ENCODE measurements at places on chromosomes 1 and 21.
A peak's percentile ranks its signal among the peaks of the same experiment; 100 is the strongest.

GRCh38 chr21:15365751-15366392 is 301.1 kb upstream of the NRIP1 start:
- no peak for DNase-seq

DNA sequence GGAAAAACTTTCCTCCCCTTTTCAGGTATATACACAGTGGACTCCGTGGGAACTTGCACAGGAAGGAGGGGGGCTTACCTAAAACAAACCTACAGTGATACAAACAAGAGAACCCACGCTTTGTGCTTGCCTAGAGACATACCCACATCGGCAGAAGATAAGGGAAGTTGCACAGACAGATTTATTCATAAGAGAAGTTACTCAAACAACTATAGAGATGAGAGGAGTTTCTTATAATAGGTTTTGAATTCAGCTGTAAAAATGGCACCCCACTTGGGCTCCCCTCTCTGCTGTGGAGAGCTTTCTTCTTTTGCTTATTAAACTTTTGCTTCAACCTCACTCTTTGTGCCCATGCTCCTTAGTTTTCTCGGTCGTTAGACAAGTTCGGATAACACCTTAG is 1.8 kb upstream of the DUSP12 start:
- DNase-seq = no peak

- no peak for DNase-seq
Measured at GRCh38 chr1:62362926-62363325, 43.7 kb upstream of the KANK4 start.

- DNase-seq = no peak
Measured at GRCh38 chr1:88239205-88239604, 444.9 kb upstream of the PKN2 start.

- no peak for DNase-seq
Measured at GRCh38 chr1:238324211-238324864, 433.6 kb upstream of the ZP4 start.

DNA sequence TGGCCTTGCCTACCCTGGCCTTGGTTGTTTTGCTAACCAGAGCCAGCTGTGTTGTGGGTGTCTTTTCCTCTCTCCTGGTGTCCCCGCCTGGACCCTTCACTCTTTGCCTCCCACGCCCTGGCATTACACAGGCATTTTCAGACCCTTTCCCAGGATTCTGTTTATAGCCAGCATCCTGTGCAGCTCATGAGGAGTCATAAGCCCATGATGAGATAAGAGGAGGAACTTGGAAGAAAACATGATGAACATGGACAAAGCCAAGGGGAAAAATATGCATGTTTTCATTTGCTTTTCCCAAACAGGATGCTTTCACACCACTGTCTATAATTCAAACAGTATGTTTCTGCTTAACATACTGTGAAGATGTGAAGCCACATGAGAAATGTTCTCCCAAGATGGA is 18.7 kb upstream of the WARS2 start:
- no peak for DNase-seq

DNA sequence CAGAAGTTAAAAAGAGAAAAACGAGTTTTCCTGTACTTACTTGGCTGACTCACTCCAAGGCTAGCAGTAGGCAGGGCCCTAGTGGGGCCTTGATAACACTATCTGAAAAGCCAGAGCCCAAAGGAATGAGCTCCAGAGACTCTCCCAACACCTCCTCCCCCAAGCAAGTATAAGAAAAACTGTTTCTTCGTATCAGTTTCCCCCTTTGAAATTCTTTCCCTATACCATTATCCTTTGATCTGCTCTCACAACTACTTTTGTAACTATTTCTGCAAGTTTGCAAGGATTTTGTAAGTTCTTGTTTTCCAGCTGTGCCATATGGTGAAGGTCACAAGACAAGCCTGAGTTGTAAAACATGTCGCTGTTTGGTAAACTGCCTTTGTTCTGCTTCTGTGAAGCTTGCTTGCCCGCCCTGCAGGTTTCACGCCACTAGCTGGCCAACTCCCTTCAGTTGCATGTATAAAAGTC is 36.5 kb upstream of the KCNJ15 start:
- DNase-seq = no peak

- no peak for DNase-seq
Measured at GRCh38 chr1:39321979-39322378, 117.5 kb downstream of the MACF1 start.

DNA sequence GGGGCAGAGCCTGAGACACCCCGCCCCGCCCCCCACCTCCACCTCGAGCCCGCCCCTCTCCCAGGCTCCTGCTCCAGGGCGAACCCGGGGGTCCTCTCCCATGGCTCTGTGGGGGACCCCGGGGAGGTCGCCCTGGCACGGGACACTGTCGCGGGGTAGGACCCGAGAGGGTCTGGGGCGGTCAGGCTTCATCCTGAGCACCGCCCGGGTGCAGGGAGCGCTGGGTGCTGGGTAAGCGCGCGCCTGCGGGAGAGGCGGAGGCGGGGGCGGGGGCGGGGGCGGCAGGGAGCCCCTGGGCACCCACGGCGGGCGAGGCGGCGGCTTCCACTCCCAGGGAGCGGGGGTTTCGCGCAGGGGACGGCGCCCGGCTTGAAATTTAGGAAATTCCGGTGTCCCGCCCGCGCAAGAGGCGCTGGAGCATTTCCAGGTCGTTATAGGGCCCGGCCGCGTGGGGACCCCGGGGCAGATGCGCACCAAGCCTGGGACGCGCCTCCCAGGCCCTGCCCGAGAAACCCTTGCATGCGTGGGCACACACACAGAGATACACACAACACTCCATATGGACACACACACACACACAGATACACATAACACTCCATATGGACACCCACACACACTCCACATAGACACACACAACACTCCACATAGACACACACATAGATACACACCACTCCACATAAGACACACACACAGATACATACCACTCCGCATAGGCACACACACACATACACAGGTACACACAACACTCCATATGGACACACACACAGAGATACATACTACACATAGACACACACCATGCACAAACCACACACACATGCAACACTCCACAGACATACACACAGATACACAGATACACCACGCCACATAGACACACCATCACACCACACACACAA is 48.7 kb upstream of the SLC19A1 start:
- DNase-seq = peak; percentile 39

DNA sequence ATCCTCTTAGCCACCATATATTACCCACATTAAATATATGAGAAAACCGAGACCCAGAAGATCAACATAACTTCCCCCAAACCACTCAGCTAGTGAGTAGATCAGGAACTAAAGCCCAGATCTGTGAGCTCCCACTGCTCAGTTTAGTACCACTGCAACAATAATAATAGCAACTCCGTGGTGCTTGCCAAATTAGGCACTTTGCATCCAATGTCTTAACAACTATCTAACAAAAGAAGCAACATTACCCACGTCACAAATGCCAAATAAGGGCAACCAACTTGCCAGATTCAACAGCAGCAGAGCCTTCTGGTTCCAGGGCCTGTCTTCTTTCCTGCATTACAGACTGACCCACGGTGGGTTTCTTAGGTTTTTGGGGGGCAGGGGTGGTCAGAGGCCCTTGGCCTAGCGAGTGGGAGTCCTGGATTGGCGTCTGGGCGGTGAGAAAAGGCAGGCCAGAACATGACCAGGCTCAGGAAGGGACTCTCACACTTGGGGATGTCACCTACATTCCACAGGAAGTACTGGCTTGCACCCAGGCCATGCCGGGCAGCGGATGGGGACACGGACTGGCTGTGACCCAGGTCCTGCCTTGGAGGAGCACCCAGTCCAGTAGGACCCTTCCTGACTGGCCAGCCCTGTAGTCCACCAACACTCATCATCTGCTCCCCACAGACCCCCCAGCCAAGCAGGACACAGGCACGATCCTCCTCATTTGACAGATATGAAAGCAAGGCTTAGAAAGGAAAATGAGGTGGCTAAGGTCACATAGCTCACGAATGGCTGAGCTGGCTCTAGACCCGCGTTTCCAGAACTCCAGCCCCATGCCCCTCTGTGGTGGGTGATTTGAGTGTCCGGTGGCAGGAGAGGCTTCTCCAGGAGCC is 4.6 kb downstream of the HCRTR1 start:
- no peak for DNase-seq

- DNase-seq = no peak
Measured at GRCh38 chr1:188363943-188364342, 1535.2 kb downstream of the PLA2G4A start.

- DNase-seq = no peak
Measured at GRCh38 chr21:25964015-25964414, 206.6 kb downstream of the APP start.

DNA sequence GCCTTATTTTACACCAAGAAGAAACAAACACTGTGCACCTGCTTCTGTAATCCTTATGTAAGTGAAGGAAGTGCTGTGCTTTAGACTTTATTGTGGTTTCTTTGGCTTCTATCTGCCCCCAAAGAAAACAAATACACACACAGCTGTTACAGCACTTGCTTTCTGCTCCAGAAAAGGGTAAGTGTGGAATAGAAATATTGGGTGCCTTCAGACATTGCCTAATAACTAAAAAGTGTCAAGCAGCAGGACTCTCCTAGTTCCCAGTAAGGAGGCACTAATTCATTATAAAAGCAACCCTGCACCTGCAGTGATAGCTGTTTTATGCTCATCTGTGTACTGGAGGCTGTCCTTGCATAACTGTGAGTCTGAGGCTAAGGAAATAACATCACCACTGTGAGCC is 23.4 kb upstream of the PRRX1 start:
- no peak for DNase-seq

DNA sequence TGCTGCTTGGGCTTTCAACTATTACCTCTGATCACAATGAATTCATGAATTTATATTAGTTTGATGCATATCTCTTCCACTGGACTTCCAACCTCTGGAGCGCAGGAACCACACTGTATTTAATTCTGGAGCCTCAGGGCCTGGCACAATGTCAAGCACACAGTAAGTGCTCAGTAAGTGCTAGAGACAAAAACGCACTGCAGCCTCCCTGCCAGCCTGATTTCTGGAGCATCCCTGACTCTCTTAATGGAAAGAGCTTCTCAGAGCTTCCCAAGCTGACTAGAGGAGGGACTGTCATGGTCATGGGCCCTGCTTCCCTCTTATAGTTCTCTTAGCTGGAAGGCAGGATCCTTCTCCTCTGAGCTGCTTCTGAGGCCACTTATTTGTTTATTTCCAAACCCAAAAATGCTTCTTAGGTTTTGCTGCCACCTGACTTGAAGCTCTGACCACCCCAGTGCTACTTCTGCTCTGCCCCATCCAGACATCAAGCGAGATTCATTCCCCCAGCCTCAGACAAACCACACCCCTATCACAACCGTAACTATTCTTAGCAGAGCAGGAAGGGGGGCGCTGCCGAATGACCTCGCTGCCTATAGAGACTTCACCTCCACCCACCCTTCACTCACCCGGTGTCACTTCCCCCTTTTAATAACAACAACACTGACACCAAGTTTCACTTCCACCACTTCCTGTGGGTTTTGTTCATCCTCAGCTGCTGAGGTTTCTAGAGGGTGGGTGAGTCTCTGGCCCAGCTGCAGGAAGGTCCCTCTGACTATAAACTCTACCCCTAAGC is 33.6 kb downstream of the NUAK2 start:
- peak; percentile 62 for DNase-seq

DNA sequence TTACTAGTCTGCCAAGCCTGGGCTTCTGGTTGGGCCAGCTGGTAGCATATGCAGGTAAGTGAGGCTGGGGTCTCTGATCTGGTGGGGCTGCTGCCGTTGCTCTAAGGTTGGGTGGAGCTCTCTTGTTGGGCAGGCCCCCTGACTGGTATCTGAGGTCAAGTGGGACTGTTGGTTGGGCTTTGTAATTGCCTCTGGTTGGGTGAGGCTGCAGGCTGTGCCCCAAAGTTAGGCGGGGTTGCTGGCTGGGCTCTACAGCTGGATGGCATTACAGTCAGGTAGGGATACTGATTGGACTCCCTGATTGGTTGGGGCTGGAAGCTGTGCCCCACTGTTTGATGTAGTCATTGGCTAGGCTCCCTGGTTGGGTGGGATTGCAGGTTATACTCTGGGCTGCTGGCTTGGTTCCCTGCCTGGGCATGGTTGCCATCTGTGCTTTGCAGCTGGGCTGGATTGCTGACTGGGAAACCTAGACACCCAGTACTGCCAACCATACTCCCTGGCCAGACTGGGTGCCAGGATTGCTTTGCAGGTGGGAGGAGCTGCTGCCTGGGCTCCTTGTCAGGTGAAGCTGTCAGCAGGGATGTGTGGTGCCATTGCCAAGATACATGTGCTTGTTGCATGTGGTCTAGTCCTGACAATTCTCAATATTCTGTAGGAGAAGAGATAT is 130.5 kb downstream of the RABGAP1L start:
- no peak for DNase-seq

DNA sequence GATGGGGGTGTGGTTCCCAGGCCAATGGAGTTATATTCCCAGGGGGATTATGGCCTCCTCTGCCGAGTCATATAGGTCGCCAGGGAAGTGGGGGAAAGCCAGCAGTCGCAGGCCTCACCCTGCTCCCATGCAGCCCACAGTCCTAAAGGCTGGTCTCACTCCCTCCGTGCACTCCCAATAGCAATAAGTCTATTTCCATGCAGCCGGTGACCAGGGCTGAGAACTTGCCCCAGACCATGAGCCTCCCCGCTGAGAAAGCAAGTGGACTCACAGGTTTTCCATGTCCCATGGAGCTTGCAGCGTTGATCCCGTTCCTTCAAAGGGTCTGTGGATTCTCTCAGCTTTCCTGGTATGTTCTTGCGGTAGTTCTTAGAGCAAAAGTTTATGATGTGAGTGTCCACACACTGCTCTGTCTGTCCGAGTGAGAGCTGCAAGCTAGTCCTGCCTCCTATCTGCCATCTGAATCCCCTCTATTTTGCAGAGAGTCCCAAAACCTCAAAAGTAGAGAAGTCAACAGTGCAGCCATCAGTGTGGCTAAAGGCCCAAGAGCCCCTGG is 81.7 kb upstream of the TMPRSS2 start:
- no peak for DNase-seq

DNA sequence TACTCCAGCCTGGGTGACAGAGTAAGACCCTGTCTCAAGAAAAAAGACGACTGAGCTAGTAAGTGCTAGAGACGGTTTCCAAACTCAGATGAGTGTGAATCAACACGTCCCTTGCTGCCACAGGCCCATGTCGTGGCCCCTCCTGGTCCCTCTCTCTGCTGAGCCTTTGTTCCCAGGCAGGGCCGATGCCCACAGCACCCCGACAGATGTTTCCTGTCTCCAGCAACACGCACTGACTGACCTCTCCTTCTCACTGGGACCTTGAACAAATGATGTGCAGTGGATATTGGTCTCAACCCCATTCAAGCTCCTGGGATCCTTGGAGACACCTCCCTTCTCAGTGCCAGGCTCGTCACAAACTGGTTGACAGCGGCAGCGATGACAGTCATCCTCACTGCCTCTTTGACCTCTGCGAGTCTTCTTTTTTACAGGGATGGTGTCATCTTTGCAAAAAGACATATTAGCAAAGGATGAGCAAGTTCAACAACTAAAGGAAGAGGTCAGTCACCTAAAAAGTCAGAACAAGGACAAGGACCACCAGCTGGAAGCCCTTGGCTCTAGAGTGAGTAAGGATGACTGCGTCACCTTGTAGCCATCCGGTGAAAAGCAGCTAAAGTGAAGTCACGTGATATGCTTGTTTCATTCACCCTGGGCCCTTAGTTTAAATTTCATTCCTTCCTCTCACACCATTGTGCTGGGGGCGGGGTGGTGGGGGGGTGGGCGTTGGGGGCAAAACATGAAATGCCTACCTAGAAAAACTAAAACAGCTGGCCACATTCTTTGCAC is 65.8 kb downstream of the FHAD1 start:
- DNase-seq = no peak

- no peak for DNase-seq
Measured at GRCh38 chr1:55777545-55777944, 562.4 kb upstream of the USP24 start.

Data from T-helper 9 cell (primary cell).